ENCODE measurements at places on chromosomes 3 and 15.

- peak; percentile 19 for DNase-seq
These were observed 357.8 kb upstream of the TBL1XR1 start for GRCh38 chr3:177554895-177555759.

DNA sequence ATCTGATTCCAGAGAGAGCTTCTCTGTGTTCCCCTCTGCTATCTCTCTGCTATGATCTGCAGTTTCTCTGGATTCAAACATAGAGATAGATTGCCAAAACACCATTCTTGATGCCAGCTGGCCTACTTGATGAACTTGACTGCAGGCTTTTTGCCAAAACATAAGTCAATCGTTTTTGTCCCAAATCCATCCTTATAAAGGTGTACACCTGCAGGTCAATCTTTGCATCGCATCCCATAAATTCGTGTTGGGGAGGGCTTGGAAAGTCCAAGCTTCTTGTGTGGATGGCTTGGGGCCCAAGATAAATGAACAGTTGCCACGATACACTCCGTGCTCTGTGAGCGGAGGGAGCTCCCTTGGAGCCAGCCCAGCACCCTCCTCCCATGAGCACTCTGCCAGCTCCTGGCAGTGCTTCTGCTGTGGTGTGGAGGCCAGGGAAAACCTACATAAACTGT is 2.7 kb downstream of the CERS3 start:
- no peak for DNase-seq

- no peak for DNase-seq
These were observed 233.2 kb upstream of the CMC1 start for GRCh38 chr3:28008235-28008634.

DNA sequence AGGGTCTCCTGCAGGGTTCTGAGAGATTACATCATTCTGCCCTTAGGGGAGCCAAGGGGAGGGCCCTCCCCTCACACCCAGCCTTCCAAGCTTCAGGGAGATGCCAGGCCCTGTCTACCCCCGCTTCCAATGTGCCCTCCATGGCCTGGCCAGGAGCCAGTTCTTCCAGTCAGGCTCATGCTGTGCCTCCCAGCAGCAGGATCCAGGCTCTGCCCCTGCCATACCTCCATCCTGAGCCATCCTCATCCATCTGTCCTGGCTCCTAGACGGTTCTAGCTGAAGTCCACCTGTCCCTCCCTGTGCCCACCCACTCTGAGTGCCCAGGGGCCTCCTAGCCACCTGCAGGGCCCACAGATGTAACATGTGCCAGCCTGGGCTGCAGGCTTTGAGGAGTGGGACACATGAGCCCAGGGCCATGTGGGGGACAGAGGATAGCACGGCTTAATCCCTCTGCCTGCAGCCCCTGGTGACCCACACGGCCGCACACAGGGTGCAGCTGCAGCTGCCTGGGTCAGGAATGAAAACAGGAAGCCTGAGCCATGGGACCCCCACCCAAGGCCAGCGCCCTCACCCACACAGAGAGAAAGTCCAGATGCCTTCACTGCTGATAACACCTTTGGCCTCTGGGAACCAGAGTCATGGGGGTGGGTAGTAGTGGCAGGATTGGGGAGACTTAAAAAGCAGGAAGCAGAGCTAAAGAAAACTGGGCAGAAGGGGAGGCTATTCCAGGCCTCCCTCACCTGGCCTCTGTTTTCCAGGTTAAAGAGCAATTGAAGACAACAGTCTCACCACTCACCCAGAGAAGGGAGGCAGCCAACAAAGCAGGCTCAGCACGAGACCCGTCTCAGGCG is 11.8 kb downstream of the PLCD1 start:
- no peak for DNase-seq

- peak; percentile 55 for DNase-seq
These were observed 54.1 kb upstream of the TIPARP start for GRCh38 chr3:156620260-156620659.

DNA sequence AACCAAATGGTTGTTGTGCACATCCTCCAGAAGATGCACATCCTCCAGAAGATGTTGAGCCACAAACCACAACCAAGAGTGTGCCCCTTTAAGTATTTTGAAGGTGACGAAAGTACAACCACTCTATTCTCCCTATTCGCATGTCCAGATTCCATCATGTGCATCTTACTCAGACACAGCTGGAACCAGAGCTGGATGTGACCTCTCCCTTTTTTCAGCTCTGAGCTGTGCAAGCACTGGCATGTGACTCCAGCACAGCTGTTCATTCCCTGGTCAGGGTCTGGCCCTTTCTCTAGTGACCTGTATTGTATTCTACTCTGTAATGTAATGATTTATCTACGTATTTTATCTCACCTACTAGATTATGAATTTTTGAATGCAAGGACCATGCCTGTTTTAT is 29.3 kb upstream of the DLG1 start:
- no peak for DNase-seq

GRCh38 chr3:100682854-100683760 is 26.2 kb upstream of the TFG start:
- no peak for DNase-seq

DNA sequence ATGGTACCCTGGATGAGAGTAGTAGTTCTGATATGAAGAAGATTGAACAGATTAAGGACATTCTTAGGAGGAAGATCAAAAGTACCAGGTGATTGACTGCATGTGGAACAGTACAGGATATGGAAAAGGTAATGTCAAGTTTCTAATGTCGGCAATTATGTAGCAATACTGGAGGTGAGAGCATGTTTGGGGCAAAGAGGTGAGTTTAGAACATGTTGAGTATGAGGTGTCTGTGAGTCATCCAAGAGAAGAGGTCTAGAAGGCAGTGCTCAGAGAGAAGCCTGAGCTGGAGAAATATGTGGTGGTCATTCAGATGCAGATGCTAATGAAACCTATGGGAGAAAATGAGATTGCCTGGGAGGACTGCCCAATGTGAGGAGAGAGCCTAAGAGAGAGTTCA is 305.6 kb downstream of the ZBTB20 start:
- no peak for DNase-seq

DNA sequence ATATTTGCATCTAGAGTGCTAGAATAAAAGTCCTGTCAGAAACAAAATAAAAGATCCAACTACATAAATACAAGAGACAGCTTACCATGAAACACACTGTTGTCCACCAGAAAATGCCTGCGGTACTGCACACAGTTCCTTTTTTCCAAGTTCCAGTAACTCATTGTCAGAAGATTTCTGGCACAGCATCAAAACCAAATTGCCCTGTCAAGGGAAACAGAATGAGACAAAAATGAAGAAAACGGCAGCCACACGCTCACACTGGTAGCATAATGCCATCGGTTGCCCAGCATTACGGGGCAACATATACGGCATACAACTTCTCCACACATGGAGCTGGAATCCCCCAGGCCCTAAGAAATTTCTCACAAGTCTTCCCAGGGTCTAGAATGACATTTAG is 40.8 kb downstream of the PLCH1 start:
- no peak for DNase-seq
